ENCODE measurements at places on chromosomes 12 and 14.

GRCh38 chr12:123223241-123223668 is 9.7 kb downstream of the MPHOSPH9 start:
- no peak for DNase-seq

DNA sequence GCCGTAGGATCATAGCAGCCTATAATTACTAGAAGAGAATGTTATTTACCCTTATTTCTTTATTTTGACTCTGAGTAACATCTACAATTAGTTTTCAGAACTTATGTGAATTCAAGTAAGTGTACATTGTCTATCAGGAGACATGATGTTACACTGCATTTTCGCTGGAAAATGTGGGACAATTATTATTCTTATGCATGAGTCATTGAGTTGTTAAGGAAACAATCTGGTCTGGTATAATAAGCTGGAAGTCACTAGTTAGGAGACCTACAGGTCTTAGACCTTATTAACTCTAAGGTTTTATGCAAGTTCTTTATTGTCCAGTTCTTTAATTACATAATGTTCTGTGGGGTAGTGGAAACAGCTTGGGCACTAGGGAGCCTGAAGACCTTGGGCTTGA is 5.8 kb downstream of the KTN1 start:
- no peak for DNase-seq

GRCh38 chr12:46124848-46125619 is 134.7 kb upstream of the SCAF11 start:
- DNase-seq = peak; percentile 87

DNA sequence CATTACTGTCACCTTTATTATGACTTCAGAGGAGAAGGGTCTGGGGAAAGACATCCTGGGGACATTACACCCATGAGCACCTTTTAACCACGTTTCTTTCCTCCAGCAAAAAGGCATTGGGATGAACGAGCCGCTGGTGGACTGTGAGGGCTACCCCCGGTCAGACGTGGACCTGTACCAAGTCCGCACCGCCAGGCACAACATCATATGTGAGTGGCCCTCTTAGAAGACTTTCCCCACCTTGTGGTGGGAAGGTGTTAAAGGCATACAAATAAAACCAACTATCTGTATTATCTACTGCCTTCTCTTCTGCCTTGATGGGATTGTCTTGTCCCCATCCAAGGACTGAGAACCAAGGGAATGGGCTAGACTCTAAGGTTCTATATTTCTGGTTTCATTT is 6.0 kb downstream of the PSMD9 start:
- no peak for DNase-seq

All from Ammon's horn (tissue), 1 donor.